ENCODE measurements at places on chromosomes 13 and 19.

- DNase-seq, result no peak
Observed at GRCh38 chr13:91546900-91547299, 148.5 kb downstream of the GPC5 start.

- no peak for DNase-seq
Observed at GRCh38 chr19:57282011-57282643, 1.8 kb downstream of the ZNF460 start.

DNA sequence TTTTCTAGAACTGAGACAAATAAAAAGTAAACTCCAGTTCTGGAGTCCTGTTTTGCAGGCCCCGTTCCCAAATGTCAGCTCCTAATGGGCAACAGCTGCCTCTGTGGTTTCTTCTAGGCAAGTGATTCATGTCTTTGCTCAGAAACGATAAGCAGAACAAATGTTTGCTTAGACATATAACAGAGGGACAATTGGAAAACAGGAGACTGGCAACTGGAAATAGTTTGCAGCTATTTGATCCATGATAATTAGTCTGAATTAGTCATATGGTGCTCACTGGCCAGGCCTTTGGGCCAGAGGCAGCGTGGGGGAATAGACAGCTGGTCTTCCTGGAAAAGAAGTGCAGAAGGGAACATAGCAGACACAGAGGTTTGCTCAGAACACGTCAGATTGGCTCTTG lies 29.2 kb upstream of the TSHZ3 start:
- no peak for DNase-seq

DNA sequence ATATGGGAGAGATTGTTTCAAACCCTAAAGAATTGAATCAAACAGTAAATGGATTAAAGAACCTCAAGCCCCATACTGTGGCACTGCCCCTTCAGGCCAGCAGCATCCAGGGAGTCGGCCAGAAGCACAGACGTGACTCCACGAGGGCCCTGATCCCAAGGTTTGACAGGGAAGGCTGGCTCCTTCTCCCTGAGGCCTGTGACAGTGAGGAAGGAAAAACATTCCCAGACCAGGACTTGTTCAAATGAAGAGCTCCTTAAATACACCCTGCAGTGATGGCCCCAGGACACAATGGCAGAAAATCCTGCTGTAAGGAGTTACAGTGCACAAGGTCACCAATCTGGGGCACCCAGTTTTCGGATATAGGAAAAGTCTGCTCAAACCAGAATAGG lies 91.0 kb downstream of the COL4A1 start:
- no peak for DNase-seq

DNA sequence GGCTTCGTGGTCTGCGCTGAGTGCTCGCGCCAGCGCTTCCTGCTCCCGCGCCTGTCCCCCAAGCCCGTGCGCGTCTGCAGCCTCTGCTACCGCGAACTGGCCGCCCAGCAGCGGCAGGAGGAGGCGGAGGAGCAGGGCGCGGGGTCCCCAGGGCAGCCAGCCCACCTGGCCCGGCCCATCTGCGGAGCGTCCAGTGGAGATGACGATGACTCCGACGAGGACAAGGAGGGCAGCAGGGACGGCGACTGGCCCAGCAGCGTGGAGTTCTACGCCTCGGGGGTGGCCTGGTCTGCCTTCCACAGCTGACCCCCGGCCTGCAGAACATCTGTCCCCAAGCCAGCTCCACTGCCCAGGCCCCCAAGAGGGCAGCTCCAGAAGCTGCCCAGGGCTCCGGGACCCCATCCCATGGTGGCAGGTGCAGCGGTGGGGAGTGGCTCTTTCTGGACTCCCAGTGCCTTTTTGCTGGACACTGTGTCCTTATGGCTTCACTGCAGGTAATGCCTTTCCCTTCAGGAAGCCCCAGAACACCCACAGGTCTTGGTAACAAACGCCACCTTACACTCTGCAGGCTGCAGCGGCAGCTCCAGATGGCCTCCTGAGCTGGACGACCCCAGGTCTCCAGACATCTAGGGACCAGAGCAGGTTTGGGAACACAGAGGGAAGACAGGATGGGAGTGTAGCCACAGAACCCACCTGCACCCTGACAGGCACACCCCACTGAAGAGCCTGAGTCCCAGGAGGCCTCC lies 9.3 kb downstream of the PLEKHF1 start:
- no peak for DNase-seq
